ENCODE measurements at places on chromosomes 5 and 9. TPM values are rescaled to one million over a fixed set of nuclear protein-coding genes. Genes with fewer than 3 reads are reported as not detected.
A peak's percentile ranks its signal among the peaks of the same experiment; 100 is the strongest.

- no peak for DNase-seq
These were observed 33.1 kb downstream of the ATP6V0E1 start for GRCh38 chr5:173016598-173017046.

DNA sequence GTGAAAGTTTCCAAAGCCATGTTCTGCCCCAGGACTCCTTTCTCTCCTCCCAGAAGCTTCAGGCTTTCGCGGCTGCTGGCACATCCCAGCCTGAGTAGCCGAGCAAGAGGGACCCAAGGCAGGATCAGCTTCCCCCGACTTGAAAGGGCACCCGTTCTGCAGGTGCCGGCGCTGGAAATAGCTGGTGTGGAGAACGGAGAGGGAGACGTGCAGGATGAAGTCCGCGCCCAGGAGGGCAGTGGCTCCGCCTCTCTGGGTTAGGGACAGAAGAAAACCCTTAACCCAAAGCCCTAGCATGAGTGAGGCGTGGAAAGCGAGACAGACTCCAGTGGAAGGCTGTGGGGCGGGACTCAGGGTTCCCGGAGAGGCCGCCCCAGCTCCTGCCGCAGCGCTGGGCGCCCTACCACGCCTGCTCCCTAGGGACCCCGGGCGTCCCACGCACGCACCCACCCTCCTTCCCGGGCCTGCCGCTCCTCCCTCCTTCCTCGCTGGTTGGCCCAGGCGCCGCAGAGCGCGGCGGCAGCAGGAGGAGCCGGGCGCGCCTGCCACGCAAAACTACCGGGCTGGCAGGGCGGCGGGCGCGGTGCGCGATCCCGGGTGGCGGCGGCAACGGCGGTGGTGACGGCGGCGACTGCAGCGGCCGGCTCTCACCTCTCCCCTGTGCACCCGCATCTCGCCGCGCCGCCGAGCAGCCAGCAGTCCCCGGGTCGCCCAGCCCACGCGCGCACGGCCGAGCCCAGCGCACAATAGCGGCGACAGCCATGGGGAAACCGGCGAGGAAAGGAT is at the start of gene SLC1A1:
TSS of gene SLC1A1 (plus strand) at position 550 of the 786 bp plus-strand sequence. CDS start at position 762, 212 bp downstream.
- peak; percentile 30 for DNase-seq

DNA sequence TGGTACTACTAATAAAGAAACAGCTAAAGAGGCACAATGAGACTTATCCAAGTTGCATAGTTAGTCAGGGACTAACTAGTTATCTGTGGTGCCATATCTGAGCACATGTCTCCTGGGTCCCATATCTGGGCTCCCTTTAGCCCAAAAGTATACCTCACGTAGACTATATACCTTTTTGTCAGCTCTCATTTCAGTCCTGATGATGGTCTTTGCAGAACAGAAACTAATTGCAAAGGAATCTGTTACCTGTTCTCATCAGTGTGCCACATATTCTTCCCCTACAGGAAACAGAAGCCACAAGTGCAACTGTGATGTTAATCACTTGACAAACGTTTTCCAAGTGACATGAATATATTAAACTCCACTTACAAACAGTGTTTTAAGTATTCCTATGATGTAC is 395.2 kb downstream of the KIAA0825 start:
- no peak for DNase-seq

MPDZ gene
- 90.6 TPM for total RNA-seq
